ENCODE measurements at places on chromosomes 7 and 10.

GRCh38 chr7:141877365-141877764, 36.1 kb upstream of the PRSS37 start:
- DNase-seq = no peak

DNA sequence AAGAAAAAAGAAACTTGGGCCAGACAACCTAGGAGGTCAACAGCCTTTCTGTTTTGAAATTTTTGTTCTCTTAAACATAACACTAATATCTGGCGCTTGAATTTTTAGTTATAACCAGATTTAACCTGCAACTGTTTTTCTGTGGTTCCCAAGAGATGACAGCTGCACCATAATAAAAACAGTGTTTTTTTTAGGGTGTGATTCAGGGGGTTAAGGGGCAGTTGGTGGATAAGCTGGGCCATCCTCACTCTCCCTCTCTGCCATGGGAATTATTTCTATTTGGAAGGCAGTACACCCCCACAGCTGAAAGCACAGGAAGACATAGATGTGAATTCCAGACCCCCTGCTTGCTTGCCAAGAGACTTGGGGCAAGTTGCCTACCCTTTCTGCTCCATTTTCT, 20.1 kb upstream of the TM9SF3 start:
- no peak for DNase-seq

- no peak for DNase-seq
Measured at GRCh38 chr7:142455392-142455791, 197.5 kb upstream of the PRSS58 start.

DNA sequence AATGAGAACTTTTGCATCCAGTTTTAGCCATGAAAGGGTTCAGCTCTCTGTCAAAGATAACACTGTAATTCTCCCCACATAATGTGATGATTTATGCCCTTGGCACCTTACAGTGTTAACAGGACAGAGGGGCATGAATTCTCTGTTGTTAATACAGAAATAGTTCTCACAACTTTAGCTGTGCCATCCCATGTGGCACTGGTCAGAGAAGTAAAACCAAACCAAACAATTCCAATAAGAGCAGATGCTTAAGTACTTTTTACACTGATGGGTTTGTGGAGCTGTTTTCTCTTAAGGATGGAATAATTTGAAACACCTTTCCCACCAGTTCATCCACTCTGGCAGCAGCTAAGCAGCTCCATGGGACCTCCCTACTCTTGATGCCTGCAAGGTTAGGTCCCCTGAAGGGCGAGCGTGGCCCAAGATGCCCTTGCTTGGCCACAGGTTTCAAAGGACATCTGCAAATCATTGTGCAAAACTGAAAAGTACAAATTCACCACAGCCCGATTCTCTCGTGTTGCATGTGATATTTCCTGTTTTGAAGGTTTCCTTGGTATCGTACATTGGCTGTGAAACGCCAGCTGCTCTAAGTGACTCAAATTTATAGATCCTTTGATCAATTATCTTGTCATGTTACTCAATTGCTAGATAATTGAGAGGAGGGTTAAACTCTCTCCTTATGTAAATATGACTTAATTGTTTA, 82.5 kb upstream of the CREB5 start:
- DNase-seq = no peak

- DNase-seq = no peak
Measured at GRCh38 chr7:121544726-121545125, 148.6 kb upstream of the FAM3C start.

DNA sequence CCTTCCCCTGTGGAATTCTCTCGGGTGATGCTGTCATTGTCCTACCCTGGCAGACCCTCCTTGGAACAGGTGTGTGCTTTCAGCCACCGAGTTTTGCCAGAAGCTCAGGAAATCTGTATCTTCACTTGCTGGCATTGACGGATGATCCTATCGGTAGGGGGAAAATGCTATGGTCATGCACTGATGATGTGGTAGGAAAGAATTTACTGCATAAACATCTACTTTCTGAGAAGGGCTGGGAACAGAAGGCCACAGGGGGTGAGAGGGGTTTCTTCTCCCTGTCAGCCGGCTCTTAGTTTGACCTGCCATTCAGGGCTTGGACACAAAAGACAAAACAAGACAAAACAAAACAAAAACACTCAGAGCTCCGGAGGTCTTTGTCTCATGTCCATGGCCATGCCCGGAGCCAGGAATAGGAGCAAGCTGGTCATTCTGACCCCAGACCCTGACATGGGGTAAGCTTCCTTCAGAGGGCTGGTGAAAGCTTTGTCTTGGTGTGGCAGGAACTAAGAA, 43.6 kb upstream of the CARD11 start:
- DNase-seq = no peak

GRCh38 chr10:98295401-98295811, 27.4 kb upstream of the LOXL4 start:
- DNase-seq = no peak

- DNase-seq = no peak
Measured at GRCh38 chr10:32982911-32983909, 25.2 kb upstream of the ITGB1 start.

DNA sequence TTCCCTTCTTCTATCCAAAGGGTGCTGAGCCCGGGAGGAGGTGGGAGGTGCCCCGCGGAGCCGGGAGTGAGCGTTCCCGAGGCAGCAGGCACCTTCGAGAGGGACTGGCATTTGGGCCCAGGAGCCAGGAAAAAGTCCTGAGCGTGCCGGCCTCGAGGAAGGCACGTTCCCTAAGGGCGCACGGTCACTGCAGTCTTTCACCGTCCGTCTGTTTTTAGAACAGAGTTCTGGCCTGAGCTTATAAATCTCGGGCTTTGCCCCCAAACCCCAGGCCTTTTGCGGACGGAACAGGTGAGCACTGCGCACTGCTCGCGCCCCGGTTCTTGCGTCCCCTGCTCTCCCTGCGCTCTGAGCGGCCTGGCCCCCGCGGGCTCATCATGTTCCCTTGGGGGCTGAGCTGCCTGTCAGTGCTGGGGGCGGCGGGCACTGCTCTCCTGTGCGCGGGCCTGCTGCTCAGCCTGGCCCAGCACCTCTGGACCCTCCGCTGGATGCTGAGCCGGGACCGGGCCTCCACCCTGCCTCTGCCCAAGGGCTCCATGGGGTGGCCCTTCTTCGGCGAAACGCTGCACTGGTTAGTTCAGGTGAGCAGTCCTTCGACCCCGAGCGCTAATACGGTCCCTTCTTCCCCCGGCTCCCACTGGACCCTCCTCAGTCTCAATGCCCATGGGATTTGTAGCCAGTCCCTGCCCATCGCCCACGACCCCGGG, 442 bp downstream of the CYP26C1 start:
- no peak for DNase-seq

DNA sequence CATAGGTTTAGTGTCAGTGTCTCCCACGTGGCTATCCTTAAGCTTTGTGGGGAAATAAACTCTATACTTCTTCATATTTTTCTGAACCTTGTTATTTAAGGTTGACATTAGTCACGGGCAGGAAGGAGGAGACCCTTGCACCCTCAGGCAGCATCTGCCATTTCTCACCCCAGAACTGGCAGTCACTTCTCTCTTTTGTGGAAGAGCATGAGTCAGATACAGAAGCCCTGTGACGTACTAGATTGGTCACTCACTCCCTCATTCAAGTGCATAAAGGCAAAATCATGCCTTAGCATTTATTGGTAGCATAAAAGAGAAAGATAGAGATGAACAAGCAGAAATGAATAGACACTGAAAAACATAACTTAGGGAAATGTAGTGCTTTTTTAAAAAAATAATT, 206.0 kb upstream of the MDFIC start:
- no peak for DNase-seq

DNA sequence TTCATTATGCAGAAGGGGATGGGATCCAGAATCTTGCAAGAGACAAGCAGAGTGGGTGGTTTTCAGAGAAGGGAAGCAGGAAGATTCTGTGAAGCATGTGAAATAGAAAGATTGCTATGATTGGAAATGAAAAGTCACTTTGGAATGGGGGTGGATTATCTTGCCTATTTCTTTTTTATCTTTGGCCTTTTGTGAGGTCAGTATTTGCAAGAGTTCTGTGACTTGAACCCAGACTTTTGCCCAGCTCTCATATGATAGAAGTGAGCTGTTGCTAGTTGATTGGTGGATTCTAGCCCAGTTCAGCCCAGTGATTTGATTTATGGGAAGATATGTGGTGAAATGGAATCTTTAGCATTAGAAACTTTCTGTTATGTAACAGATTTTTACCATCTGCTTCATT, 17.1 kb downstream of the ENTPD7 start:
- DNase-seq = no peak

GRCh38 chr7:116306409-116307048, 96.2 kb downstream of the TES start:
- no peak for DNase-seq

DNA sequence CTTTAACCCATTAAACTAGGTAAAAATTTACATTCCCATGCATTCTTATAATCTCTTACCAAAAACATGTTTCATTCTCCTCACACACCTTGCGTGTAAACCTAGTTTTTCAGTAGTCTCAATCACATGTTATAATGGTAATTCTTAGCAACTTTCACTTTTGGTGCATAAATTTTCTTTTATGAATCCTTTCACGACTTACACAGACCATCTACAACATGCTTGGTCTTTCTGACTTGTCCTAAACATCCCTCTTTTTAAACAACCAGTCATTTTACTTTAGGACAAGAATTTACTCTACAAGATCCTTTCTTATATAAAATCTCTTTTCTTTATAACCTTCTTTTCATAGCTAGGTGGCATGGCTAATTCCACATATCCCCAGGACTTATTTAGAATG, 25.8 kb downstream of the FBXL13 start:
- DNase-seq = no peak

- no peak for DNase-seq
Measured at GRCh38 chr7:72405871-72406270, 6.3 kb downstream of the CALN1 start.

- no peak for DNase-seq
Measured at GRCh38 chr7:77338260-77338659, 77.9 kb downstream of the GSAP start.

DNA sequence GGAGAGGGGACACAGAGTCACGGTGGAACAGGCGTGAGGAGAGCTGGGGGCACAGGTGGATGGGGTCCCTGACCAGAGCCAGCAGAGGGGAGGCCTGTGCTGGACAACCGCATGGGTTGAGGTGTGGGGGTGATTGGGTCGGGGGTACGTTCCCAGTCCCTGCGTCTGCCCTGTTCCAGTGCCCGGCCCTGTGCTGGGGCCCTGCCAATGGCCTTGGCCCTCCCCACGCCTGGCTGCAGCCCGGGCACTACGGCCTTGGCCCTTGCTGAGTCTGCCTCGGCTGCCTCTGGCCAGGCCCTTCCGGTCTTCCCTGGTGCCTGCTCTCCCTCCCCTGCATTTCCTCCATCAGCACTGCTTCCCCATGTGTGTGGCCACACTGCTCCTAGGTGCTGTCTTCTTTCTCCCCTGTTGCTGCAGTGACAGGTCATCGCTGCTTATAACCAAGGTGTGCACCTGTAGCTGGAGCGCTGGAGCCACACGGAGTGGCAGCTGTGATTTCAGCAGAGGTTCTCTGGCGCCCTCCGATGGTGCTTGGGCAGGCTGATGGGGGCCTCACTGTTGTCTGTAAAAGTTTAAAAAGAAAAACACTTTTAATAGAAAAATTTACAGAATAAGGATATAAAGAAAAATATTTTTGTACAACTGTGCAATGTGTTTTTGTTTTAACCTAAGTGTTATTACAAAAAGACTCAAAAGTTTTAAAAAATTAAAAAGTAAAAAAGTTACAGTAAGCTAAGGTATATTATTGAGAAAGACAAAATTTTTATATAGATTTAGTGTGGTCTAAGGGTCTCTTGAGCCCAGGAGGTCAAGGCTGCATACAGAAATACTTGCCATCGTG, 45.2 kb upstream of the BHLHA15 start:
- no peak for DNase-seq

- DNase-seq = no peak
Measured at GRCh38 chr10:69104994-69105790, 17.3 kb downstream of the SRGN start.

DNA sequence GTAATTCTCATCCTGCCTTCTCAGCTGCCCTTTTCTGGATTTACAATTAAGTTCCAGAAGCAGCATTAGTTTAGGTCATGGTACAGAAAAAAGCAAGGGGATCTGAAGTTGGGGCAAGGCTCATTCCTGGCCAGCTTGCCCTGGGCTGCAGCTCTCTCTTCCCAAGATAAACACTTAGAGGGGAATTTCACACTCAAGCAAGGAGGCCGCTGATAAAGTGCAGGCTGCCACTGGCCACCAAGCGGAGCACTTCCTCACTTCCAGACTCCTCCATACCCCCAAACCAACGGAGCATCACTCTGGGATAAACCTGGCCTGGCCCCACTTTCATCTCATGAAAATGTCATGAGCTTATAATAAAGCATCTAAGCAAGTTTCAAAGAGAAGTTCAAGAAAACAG, 445.5 kb upstream of the MKI67 start:
- no peak for DNase-seq

- no peak for DNase-seq
Measured at GRCh38 chr7:113026941-113027340, 59.7 kb downstream of the GPR85 start.

GRCh38 chr10:60508831-60509230, 119.2 kb upstream of the ANK3 start:
- no peak for DNase-seq

GRCh38 chr10:1824928-1825327, 87.6 kb upstream of the ADARB2 start:
- no peak for DNase-seq

DNA sequence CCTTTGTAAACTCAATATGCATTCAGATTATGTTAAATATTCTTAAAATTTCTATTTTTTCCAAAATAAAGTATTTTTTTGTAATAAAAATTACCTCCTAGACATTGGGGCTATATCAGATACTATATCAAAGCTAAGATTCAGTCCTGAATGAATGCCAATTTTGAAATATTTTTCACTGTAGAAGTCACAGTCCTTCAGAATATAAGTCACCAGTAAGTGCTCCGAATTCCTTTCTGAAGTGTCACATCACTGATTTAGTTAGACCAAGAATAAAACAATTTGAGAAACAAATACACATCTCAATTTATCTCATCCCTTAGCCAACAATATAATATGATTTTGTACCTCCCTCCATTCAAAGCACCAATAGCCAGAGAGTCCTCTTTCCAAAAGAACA, 33.9 kb upstream of the GSAP start:
- DNase-seq = no peak

DNA sequence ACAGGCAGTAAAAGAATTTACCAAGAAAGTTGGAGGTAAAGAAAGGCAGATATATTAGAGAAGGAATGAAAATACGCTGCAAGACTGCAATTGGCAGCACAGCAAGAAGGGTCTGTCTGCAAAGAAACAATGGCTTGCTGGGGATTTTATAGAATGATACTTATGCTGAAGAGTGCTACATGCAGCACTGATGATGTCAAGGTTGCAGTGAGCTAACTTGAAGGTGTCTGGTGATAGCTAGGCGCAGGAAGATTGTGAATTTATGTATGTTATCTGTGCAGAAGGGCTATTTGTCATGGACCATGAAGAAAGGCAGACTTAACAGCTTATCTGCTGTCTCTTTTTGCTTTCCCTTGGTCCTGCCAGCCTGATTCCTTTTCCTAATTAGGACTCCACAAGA, 319.3 kb upstream of the KMT2E start:
- no peak for DNase-seq

DNA sequence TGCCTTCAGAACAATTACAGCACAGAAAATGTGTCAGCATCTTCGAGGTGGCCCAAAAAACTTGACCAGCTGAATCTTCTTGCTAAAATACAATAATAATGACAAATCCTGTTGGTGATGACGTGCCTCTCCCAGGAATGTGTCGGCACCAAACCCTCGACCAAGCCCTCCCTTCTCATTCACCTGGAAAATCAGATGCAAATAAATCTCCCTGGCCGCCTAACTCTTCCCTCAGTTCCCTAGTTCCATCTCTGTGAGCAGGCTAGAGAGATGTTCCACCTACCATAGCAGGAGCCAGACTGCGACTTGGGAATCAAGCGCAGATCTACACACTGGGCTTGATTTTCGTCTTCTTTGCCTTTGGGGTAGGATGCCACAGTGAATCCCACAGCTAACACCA, 4.1 kb downstream of the PRSS1 start:
- DNase-seq = no peak
